SW 1271 (cell line): ENCODE measurements at places on chromosomes 12 and 14.

GRCh38 chr12:48414021-48414420, 58.3 kb upstream of the ANP32D start:
- DNase-seq, result no peak

GRCh38 chr12:19411234-19412204, 27.8 kb upstream of the AEBP2 start:
- DNase-seq, result no peak

DNA sequence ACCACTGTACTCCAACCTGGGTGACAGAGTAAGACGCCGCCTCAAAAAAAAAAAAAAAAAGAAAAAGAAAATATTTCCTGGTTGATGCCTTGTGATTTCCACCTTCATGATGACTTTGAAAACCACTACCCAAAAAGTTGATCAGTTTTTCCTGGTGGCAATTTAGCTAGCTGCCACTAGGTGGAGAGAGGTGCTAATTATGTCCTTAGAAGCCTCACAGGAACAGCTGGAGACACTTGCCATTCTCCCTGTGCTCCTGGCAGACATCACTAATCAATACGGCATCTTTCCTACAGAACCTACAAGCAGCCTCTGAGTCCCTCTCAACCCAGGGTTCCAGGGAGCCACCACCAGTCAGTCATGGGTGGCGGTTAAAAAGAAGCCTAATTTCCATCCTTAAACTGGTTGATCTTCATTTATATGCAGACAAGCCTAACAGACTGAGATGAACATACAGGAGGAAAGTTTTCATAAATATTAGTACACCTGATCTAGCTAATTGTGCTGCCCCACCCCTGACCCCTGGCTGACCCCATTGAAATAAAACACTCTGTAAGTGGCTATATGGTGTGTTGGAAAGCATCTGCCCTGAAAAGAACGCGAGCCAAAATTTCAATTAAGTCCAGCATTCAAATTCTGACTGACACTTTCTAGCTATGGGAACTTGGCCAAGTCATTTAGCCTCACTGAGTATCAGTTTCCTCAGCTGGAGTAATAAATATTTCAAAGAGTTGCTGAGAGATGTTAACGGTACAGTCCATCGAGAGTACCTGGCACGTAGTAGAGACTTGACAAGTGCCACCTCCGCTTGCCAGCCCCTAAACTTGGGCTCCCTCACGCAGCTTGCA, 6.2 kb upstream of the OAS1 start:
- peak; percentile 72 for DNase-seq

DNA sequence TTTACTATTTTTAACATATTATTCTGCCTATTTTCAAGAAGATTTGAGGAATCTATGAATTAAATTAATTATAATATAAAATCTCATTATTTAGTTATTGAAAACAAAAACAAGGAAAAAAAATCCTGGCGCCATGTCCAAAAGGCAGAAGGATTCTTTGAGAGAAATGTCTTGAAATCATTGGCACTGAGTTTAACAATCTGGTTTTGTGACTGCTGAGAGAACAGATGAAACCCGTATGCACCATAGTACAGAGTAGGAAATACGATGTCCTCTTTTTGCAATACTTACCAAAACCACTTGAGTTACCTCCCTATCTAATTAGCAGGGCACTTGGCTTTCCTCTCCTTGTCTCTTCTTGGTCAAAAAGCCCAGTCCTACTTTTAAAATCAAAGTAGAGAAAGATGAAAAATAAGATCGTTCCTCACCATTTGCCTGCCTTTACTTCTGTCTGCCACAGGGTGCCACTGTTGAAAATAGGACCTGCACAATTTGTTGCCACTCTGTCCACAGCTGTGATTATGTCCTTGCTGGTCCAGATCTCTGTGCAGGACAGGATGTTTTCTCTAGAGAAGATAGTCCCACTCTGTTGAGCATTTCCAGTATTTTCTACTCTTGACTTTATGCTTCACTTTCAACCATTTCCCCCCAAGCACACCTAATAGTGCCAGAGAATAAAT, 179.7 kb downstream of the PDZRN4 start:
- DNase-seq, result no peak

GRCh38 chr12:108572166-108572790, 9.9 kb downstream of the ISCU start:
- DNase-seq, result no peak
